Spinal cord (tissue), 10 donors: ENCODE measurements at places on chromosomes 16 and 17. TPM values are rescaled to one million over a fixed set of nuclear protein-coding genes. Genes with fewer than 3 reads are reported as not detected.

The MRPS23 gene
- total RNA-seq = 17.0 TPM

GRCh38 chr17:14622615-14623101 is 321.8 kb downstream of the HS3ST3B1 start:
- H3K27me3 ChIP-seq = no peaks in the 10 kb centered on the region
- DNase-seq = peak; percentile 80
- H3K4me1 ChIP-seq = peaks cover 4% of the 10 kb centered on the region
- no peaks in the 10 kb centered on the region for H3K36me3 ChIP-seq

The CCL3 gene
- total RNA-seq = 6.0 TPM

GRCh38 chr16:85424260-85425073 is 188.7 kb upstream of the GSE1 start:
- peaks cover 45% of the 10 kb centered on the region for H3K4me1 ChIP-seq
- no peak overlapping the region for H3K4me3 ChIP-seq
- DNase-seq = peak; percentile 69
- H3K36me3 ChIP-seq = peaks cover 7% of the 10 kb centered on the region
- no peak overlapping the region for H3K27ac ChIP-seq
- peaks cover 5% of the 10 kb centered on the region for H3K27me3 ChIP-seq

The WFDC1 gene
- total RNA-seq = 3.8 TPM

The PHKB gene
- 141 TPM for total RNA-seq

DNA sequence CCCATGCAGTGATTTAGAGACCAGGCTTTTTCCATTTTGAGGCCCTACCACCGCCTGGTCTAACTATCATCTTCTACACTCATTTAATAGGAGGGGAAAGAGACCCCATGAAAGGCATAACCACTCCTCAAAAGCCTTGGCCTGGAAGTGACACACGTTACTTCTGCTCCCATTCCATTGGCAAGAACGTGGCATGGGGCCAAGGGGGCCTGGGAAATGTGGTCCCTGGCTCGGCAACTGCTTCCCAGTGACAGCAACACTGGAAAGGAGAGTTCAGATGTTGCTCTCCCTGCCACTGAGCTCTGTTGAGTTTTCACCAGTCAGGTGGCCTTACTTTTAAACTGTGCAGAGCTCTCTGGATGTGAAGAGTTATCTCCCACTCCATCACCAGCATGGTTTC is 45.2 kb upstream of the MAP3K14 start:
- H3K4me3 ChIP-seq = no peak overlapping the region
- H3K36me3 ChIP-seq = no peaks in the 10 kb centered on the region
- no peak overlapping the region for H3K27ac ChIP-seq
- no peaks in the 10 kb centered on the region for H3K27me3 ChIP-seq

GRCh38 chr17:75468779-75469373 is 12.4 kb downstream of the TMEM94 start:
- H3K27me3 ChIP-seq = no peaks in the 10 kb centered on the region
- H3K27ac ChIP-seq = peak overlapping the region; percentile 37
- no peak for DNase-seq
- no peak overlapping the region for H3K4me3 ChIP-seq
- peaks cover 14% of the 10 kb centered on the region for H3K36me3 ChIP-seq

- peak within 1 kb of the TSS; percentile 52 for H3K4me3 ChIP-seq
- no peaks in the 10 kb centered on the region for H3K36me3 ChIP-seq
- no peak for DNase-seq
- H3K27me3 ChIP-seq = no peaks in the 10 kb centered on the region
Measured at GRCh38 chr16:15949210-15950160, at the start of gene ABCC1. Gene ABCC1, plus strand, starts transcription at chr16:15949616. Its CDS starts 136 bp downstream, at chr16:15949752.

DNA sequence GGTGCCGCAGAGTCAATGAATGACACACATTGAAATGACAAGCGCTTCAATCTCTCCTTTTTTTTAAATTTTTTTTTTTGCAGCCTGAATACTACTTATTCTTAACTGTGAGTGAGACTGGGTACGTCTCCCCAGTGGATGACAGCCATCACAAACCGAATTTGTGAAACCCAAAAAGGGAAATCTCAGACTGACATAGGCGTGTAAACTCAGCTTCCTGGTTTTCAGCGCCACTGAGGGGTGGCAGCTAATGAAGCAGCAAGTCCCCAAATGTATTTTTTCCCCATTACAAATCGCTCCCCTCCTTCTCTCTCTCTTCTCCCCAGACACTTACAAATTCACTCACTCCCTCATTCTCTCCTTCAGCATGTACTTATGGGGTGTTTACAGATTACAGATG is 196.0 kb downstream of the MAF start:
- no peaks in the 10 kb centered on the region for H3K27me3 ChIP-seq
- no peak for DNase-seq
- no peaks in the 10 kb centered on the region for H3K36me3 ChIP-seq
- no peak overlapping the region for H3K4me3 ChIP-seq

DNA sequence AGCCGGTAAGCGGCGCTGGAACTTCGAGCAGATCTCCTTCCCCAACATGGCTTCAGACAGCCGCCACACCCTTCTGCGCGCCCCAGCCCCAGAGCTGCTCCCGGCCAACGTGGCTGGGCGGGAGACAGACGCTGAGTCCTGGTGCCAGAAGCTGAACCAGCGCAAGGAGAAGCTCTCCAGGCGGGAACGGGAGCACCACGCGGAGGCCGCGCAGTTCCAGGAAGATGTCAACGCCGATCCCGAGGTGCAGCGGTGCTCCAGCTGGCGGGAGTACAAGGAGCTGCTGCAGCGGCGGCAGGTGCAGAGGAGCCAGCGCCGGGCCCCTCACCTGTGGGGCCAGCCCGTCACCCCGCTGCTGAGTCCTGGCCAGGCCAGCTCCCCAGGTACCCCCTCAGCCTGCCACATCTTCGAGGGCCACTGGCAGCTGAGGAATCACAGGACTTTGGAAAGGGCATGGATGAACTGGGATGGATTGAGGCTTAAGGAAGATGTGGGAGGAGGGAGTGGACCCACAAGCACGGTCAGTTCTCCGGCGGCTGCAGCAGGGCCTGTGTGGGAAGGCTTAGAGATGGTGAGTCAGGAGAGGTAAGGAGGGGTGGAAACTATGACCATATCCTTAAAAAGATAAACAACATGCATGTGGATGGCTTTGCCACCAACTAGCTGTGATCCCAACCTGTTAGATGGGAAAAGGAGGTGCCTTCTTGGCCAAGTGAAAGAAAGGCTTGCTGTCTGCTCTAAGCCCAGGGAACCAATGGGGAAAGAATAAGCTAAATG is 3.4 kb upstream of the LLGL2 start:
- DNase-seq = no peak
- peaks cover 23% of the 10 kb centered on the region for H3K4me1 ChIP-seq
- peaks cover 47% of the 10 kb centered on the region for H3K36me3 ChIP-seq
- H3K27me3 ChIP-seq = peaks cover 5% of the 10 kb centered on the region
- H3K27ac ChIP-seq = no peak overlapping the region
- no peak overlapping the region for H3K4me3 ChIP-seq
